ENCODE measurements at places on chromosomes 6 and 20. TPM values are rescaled to one million over a fixed set of nuclear protein-coding genes. Genes with fewer than 3 reads are reported as not detected.

- peak overlapping the region; percentile 77 for H3K27ac ChIP-seq
- H3K4me3 ChIP-seq, result no peak overlapping the region
- H3K27me3 ChIP-seq, result no peaks in the 10 kb centered on the region
- H3K36me3 ChIP-seq, result peaks cover 14% of the 10 kb centered on the region
- DNase-seq, result no peak
- peaks cover 29% of the 10 kb centered on the region for H3K4me1 ChIP-seq
Observed at GRCh38 chr6:89596056-89596455, 42.5 kb downstream of the LYRM2 start.

DNA sequence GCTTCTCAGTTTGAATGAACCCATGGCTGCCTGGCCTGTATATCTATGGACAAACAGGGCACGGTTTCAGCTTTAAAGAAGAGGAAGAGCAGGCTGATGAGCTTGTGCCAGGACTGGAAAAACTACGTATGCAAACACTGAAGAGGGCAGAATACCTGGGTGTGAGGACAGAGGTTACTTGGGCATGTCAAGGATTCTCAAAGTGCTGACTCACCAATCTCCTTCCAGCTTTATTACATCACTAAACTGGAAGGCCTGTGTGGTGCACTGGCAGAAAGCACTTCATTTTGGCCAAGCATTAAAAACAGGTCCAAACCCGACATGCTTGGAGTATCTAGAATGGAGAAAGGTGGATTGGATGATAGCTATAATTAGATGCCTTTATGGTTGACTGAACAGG lies 95.2 kb downstream of the GMPR start:
- peaks cover 14% of the 10 kb centered on the region for H3K36me3 ChIP-seq
- no peak overlapping the region for H3K27ac ChIP-seq
- no peak for DNase-seq

DNA sequence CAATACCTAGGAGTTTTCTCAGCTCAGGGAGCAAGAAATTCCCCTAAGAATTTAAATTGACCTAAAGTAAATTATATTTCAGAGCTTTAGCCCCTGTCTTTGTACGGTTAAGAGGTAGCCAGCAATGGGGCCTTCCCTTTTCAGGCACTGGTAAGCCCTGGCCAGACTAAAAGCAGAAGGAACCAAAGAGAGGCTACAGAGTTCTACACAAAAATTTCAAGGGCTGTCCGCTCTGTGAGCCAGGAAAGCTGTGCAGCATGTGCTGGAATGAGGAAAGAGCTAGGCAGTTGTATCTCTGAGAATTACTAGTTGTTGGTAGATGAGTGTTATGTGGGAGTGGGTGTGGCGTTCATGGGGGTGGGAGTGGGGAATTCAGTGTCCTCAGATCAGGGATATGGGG lies 96.3 kb upstream of the MAFB start:
- peaks cover 18% of the 10 kb centered on the region for H3K27me3 ChIP-seq
- H3K27ac ChIP-seq, result no peak overlapping the region
- no peak for DNase-seq
- H3K4me1 ChIP-seq, result peaks cover 2% of the 10 kb centered on the region
- no peaks in the 10 kb centered on the region for H3K36me3 ChIP-seq

- H3K4me1 ChIP-seq, result peaks cover 14% of the 10 kb centered on the region
- peak overlapping the region; percentile 71 for H3K4me3 ChIP-seq
- no peak overlapping the region for H3K27ac ChIP-seq
Observed at GRCh38 chr6:136920216-136920615, 1.9 kb upstream of the SLC35D3 start.

GRCh38 chr20:4299773-4300172 lies 284.4 kb upstream of the RNF24 start:
- H3K27ac ChIP-seq, result no peak overlapping the region
- no peaks in the 10 kb centered on the region for H3K36me3 ChIP-seq
- no peaks in the 10 kb centered on the region for H3K4me1 ChIP-seq
- peaks cover 6% of the 10 kb centered on the region for H3K27me3 ChIP-seq

DNA sequence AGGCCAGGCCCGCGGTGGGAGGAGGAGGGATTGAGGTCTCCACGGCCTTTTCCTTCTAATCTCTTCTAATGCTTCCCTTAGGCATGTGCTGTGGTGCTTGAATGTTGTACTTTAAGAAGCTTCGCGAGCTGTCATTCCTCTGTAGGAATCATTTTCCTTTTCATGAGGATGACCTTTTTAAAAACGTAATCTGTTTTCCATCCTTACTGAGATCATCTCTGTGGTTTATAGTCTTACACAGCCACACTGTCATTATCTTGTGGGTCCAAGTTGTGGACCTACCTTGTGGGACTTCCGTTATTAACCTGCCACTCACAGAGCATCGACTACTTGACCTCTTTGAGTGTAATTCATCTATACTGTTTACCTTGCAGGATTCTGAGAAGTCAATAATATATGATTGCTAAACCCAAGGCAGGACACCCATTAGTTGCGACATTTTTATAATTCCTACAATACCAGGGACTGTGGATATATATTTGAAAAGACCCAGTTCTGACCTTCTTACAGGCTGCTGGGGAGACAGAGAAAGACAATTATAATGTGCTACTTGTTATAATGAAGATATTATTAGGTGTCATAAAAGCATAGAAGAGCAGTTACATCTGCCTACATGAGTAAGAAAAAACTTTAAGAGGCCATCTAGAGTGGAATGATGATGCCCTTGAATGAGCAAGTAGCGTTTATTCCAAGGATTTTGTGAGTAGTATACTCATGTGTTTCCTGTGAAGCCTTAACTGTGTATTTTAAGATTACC lies 842 bp downstream of the SLC25A27 start:
- no peak for DNase-seq
- H3K4me3 ChIP-seq, result peak overlapping the region; percentile 83
- H3K27me3 ChIP-seq, result peaks cover 51% of the 10 kb centered on the region
- no peak overlapping the region for H3K27ac ChIP-seq

GRCh38 chr20:19875376-19876221 lies 117.5 kb downstream of the RIN2 start:
- no peak overlapping the region for H3K4me3 ChIP-seq
- H3K36me3 ChIP-seq, result no peaks in the 10 kb centered on the region
- H3K27me3 ChIP-seq, result peaks cover 2% of the 10 kb centered on the region
- H3K4me1 ChIP-seq, result no peaks in the 10 kb centered on the region
- DNase-seq, result no peak
- no peak overlapping the region for H3K27ac ChIP-seq

GRCh38 chr20:59020938-59021551 lies 1.8 kb downstream of the TUBB1 start:
- H3K4me3 ChIP-seq, result no peak overlapping the region
- no peak overlapping the region for H3K27ac ChIP-seq
- peaks cover 19% of the 10 kb centered on the region for H3K4me1 ChIP-seq
- H3K27me3 ChIP-seq, result no peaks in the 10 kb centered on the region
- DNase-seq, result no peak

- H3K36me3 ChIP-seq, result no peaks in the 10 kb centered on the region
- DNase-seq, result no peak
- H3K27ac ChIP-seq, result no peak overlapping the region
- H3K27me3 ChIP-seq, result peaks cover 2% of the 10 kb centered on the region
- no peak overlapping the region for H3K4me3 ChIP-seq
Observed at GRCh38 chr6:107020239-107020638, 7.8 kb upstream of the MTRES1 start.

- H3K27me3 ChIP-seq, result no peaks in the 10 kb centered on the region
- peaks cover 5% of the 10 kb centered on the region for H3K4me1 ChIP-seq
- no peak overlapping the region for H3K4me3 ChIP-seq
- no peak overlapping the region for H3K27ac ChIP-seq
- DNase-seq, result no peak
Observed at GRCh38 chr20:48629069-48629959, 198.5 kb downstream of the PREX1 start.

DNA sequence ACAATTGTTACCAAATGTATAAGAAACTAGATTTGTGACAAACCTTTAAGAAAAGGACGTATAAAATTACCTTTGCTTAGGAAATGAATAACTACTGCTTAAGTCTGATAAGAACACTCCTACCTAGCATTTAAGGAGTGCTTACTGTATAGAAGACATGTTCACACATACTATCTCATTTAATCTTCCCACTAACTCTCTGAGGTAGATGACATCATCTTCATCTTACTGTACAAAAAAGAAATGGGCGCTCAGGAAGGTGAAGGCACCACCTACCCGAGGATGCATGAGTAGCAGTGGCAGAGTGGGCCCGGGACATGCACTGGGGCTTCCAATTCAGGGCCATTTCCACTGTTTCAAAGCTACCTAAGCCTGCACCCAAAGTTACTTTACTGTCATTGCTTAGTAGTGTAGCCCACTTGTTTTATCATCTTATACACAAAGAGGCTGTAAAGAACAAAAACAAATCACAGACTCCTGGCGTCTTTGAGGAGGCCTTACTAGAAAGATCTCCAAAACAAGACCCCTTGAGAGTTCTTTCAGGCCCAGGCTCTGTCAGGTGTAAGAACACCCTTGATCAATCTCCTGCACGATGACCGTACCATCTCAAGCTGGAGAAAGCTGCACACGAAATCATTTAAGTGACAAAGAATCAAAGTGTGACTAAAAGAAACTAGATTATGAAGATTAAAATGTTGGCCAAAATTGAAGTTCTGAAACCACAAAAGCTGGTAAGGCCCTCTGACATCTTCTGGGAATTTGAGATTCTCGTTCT lies 128.0 kb downstream of the INSM1 start:
- no peaks in the 10 kb centered on the region for H3K27me3 ChIP-seq
- peaks cover 51% of the 10 kb centered on the region for H3K36me3 ChIP-seq
- no peak overlapping the region for H3K4me3 ChIP-seq
- peak overlapping the region; percentile 84 for H3K27ac ChIP-seq

Gene TREM1
- total RNA-seq, result not detected

Gene PRDM1
- 52.3 TPM for total RNA-seq
